ENCODE measurements at places on chromosomes 5 and 9.
A peak's percentile ranks its signal among the peaks of the same experiment; 100 is the strongest.

- DNase-seq = no peak
Measured at GRCh38 chr5:3994628-3995027, 399.0 kb downstream of the IRX1 start.

DNA sequence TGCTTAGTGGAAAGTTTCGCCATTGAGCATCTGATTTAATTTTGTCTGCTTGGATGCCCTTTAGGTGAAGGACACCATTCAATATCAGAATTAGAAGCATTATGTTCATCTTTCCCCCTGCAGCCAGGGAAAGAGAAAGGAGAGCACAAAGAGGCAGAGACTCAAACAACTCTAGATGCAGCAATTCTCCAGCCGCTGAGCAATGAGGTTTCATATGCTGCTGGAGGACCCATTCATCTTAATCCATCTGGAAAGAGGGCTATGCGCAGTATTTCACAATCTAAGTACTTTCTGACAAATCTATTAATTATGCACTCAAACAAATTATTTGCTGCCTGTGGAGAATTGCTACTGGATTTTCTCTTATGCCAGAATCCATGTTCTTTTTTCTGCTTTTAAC, 527.0 kb upstream of the TUSC1 start:
- no peak for DNase-seq

DNA sequence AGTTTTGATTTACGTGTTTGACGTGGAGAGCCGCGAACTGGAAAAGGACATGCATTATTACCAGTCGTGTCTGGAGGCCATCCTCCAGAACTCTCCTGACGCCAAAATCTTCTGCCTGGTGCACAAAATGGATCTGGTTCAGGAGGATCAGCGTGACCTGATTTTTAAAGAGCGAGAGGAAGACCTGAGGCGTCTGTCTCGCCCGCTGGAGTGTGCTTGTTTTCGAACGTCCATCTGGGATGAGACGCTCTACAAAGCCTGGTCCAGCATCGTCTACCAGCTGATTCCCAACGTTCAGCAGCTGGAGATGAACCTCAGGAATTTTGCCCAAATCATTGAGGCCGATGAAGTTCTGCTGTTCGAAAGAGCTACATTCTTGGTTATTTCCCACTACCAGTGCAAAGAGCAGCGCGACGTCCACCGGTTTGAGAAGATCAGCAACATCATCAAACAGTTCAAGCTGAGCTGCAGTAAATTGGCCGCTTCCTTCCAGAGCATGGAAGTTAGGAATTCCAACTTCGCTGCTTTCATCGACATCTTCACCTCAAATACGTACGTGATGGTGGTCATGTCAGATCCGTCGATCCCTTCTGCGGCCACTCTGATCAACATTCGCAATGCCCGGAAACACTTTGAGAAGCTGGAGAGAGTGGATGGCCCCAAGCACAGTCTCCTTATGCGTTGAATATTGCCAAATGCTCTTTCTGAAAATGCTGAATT, 850 bp downstream of the RRAGA start:
- DNase-seq = no peak

- no peak for DNase-seq
Measured at GRCh38 chr9:19294219-19294618, 63.7 kb downstream of the DENND4C start.

DNA sequence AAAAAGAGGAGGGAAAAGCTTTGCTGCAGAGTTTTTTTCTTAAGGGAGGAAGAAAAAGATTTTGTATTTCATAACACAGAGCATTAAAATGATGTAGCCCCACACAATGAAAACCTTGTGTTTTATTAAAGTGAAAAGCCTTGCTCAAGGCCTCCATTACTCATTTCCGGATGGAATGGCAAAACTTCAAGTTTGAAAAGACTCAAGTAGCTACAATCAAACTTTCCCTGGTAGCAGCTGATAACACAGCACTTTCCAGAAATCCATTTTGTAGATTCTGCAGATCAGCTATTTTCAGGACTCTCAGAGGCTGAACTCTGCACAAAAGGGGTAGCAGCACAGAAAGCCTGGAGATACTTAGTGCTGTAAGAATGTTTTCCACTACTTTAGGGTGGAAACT, 374.8 kb downstream of the NFIB start:
- no peak for DNase-seq

GRCh38 chr5:173302546-173303155, 25.6 kb downstream of the STC2 start:
- DNase-seq = no peak

DNA sequence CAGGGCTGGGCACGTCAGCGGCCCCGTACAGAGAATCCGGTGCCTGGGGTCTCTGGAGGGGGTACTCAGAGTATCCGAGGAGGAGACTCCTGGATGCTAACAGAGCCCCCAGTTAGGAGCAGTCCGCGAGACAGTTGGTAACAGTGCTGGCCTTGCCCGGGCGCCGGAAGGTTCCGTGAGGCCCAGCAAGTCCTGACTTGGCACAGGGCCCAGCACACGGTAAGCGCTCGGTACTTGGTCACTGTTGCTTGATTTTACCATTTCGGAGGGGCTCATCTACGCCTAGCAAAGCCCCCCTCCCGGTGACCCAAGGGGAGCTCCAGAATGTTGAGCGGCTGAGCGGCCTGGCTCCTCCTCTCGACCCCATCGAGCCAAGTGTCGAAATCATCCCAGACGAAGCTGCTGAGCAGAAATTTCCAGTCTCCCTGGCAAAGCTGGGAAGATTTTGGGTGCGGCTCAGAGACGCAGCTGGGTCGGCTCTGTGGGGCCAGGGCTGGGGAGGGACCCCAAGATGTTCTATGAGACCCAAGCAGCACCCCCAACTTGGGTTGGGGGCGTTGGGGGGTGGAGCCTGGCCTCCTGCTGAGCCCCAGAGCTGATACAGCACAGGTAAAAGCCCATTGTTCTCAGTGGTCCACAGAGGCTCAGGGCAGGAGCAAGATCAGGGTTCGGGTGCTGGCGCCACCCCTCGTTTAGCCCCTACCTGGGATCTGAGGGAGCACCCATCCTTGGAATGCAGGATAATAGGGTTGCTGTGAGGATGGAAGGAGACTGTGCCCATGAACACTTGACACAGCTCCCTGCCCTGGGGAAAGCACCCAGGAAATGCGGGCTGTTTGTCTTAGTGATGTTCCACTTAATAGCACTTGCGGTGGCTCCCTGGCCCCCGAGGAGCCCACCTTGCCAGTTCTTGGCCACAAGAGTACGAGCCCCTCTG, 137.2 kb downstream of the C9orf50 start:
- DNase-seq = no peak

- no peak for DNase-seq
Measured at GRCh38 chr5:122463221-122463620, 151.2 kb downstream of the SNCAIP start.

DNA sequence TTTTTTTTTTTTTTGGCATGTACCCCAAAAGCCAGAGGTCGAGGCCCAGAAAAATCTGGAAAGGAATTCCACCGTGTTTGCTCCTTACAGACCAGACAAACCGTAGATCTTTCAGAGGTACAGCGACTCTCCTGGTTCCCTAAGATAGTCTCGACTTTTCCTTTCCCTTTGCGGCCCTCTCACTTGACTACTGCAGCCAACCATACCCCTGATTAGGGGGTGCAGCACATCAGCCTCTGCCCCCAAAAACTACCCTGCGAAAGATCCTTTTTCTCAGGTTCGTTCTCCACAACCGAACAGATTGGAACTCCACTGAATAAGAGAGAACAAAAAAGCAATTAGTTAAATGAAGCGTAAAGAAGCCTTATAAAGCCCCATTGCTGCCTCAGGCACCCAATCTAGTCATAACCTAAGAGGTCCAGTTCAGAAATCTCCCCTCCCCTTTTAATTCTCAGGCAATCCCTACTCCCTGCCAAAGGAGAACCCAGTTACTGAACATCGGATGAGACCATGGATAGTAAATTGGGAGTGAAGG, 379 bp upstream of the TICAM2 start:
- DNase-seq = no peak

DNA sequence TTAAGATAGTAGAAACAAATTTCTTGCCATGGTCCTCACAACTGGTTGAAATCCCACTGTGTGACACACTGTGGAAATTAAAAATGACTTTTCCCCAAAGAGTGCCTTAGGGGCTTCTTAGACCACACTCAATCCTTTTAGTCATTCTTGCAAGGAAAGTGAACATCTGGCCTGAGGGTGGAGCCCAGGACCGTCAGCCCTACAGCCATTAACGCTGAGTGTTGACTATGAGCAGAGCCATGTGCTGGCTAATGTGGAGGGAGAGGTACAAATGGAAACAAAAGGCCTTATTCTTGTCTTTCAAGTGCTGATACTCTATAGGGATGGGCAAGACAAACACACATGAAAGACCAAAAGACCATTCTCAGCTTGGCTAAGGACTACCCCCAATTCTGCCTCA, 456.5 kb downstream of the ZSWIM6 start:
- DNase-seq = no peak

DNA sequence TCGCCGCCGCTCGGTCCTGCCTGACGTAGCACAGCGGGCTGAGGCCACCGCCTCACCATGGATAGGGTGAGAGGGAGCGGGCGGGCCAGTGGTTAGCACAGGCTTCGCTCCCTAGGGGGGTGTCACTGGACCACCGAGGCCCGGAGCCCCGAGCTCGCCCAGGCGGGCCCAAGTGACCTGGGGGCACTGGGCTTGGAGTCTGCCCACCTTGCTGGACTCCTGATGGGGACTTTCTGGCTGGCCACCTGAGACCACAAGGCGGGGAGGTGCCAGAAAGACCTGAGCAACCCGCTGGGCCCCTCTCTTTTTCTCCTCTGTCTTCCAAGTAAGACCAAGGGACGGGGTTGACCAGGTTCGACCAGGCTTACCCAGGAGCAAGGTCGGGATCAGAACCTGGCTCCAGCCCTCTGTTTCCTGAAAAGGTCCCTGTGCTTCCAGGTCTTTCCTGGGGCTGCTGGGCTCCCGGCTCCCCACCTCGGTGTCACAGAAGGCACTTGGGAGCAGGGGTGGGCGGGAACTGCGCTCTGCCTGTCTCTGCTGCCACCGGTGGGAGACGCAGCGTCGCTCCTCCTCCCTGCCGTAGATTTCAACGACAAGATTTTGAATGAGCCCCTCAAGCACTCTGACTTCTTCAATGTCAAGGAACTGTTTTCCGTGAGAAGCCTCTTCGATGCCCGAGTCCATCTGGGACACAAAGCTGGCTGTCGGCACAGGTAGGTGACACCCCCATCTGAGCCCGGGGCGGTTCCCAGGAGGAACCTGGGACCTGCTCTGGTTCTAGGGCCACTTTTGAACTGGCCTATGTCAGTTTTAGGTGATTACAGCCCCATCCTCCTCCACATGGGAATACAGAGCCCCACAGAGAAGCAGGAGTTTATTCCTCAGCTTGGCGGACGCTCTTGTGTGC, 1.0 kb downstream of the MRPS2 start:
- DNase-seq = no peak

GRCh38 chr5:180684623-180685161, 35.3 kb upstream of the FLT4 start:
- no peak for DNase-seq

- DNase-seq = no peak
Measured at GRCh38 chr5:39055027-39055767, 19.0 kb downstream of the RICTOR start.

DNA sequence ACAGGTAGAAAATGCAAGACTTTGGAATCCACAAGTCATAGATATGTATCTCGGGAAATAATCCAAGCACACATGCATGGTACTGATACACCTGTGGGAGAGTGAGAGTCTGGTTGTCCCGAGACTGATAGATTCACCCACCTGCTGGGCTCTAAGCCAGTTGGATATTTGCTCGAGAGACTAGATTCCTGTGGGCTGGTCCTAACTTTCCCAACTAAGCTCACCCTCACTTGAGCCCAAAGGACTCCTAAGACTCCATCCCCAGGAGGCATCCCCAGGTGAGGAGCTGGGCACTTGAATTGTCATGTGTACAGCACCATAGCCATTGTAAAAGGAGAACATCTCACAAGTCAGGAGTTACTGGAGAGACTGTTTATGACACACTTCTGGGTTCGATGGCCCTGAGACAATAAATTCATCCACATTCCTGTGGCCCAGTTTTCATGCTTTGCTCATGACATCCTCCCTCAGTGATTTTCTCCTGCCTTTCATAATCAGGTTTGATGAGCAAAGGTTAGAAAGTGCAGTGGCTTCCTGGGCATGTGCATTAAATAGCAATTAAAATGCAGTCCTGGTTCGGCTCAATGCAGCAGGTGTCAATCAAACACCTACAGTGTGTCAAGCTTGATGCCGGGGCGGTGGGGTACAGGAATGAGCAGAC, 18.1 kb downstream of the SLC1A1 start:
- DNase-seq = no peak

GRCh38 chr5:32280656-32281081, 32.1 kb downstream of the MTMR12 start:
- no peak for DNase-seq

- DNase-seq = no peak
Measured at GRCh38 chr5:10289991-10290390, 17.7 kb downstream of the CMBL start.

- no peak for DNase-seq
Measured at GRCh38 chr5:71589903-71590302, 2.8 kb downstream of the MCCC2 start.

- DNase-seq = no peak
Measured at GRCh38 chr5:175098301-175098700, 345.7 kb downstream of the DRD1 start.

DNA sequence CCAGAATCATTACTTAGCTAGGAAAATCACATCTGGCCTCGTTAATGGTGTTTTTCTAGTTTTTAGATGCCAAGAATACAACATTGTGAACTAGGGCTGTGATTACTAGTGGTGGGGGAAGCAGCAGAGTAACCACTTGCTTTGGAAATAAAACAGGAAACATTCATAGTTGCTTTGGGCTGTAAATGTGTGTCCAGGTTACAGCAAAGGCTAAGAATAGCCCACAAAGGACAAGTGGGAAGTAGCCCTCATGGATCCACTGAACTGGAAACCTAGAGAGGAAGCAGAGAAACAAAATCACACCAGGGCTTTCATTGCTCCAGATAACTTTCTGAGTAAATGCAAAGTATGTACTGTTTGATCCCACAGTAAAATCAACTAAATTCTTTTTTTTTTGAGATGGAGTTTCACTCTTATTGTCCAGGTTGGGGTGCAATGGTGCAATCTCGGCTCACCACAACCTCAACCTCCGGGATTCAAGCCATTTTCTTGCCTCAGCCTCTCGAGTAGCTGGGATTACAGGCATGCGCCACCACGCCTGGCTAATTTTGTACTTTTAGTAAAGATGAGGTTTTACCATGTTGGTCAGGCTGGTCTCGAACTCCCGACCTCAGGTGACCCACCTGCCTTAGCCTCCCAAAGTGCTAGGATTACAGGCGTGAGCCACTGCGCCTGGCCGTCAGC, 56.2 kb upstream of the TNFSF15 start:
- DNase-seq = no peak

- peak; percentile 54 for DNase-seq
Measured at GRCh38 chr9:124320062-124320973, 62.6 kb downstream of the NEK6 start.

DNA sequence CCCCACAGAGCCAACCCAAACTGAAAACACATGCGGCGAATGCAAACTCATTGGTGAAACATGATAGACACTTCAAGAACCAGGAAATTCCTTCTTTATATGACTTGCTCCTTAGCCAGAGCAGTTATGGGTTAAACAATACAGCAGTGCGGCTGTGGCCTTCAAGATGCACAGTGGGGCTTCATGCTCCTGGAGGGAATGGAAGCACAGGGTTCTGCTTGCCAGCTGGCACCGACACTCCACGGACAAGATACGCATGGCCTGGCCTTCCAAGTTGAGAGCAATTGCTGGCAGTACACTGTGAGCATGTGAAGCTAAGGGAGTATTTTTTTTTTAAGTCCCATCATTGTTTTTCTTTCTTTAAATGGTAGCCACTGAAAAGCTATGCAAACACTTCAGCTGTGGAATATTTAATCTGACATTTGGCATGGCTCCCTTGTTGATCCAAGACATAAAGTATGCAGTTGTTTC, 451.6 kb upstream of the CD180 start:
- DNase-seq = no peak

- no peak for DNase-seq
Measured at GRCh38 chr5:6674886-6675285, 38.3 kb upstream of the TENT4A start.
